HuH-7 (cell line): ENCODE measurements at places on chromosomes 1 and 21.
A peak's percentile ranks its signal among the peaks of the same experiment; 100 is the strongest.

- no peak for DNase-seq
These were observed 58.9 kb downstream of the DDX20 start for GRCh38 chr1:111814642-111815041.

DNA sequence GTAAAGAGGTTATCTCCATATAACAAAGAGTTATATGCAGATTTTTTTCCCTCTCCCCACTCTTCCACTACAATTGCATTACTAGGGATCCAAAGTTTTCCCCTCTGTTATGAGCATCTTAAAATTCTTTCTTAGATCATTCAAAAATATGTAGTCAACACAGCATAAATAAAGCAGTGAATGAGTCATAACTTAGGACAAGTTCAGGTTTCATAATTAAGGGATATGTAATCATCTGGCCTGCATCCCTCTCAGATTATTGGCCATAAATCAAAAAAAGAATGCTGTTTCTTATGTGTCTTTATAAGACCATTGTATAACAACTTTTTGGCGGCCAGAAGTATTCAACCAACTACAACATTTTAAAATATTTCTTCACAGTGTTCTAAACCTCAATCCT is 1526.1 kb downstream of the KCNT2 start:
- DNase-seq, result no peak

- DNase-seq, result no peak
These were observed 103.4 kb upstream of the KCNE2 start for GRCh38 chr21:34260277-34261008.

DNA sequence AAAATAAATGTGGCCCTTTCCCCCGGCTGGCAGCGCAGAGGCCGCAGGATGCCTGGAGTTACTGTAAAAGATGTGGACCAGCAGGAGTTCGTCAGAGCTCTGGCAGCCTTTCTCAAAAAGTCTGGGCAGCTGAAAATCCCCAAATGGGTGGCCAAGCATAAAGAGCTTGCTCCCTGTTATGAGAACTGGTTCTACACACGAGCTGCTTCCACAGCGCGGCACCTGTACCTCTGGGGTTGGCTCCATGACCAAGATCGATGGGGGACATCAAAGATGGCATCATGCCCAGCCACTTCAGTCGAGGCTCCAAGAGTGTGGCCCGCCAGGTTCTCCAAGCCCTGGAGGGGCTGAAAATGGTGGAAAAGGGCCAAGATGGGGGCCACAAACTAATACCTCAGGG is 95.9 kb downstream of the LRIG2 start:
- no peak for DNase-seq

DNA sequence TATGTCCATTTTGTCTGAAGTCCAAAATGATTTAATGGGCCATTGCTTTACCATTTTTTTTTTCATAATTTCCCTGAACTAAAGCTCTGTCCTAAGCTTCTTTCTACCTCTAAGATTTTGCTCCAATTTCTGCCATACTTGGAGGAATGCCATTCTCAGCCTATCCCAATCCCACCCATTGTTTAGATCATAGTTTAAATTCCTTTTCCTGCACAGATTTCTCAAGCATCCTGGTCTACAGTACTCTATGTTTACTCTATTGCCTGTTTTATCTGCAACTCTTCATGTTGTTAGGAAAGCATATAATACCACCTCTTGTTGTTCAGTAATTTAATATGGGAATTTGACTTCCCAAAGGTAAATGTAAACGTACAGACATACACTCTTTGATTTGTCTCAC is 30.8 kb downstream of the ADAMTS1 start:
- DNase-seq, result no peak

GRCh38 chr1:202806845-202807450 is 1.3 kb downstream of the KDM5B start:
- peak; percentile 43 for DNase-seq

DNA sequence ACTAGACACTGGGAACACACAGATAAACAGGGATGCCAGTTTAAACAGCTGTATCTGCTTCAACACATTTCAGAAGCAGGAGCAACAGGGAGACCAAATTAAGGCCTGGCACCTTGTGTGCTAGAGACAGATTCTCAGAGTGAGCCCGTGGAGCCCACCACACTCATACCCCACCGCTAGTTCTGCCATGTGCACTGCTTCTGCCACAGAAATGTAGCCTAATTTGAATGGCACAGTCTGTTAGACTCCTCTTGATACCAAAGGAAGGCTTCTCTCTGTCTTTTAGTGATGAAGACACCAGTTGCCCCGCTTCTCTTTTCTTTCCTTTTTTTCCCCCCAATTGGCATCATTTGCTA is 29.3 kb upstream of the ACP6 start:
- DNase-seq, result no peak

- DNase-seq, result no peak
These were observed 204.1 kb downstream of the GABPA start for GRCh38 chr21:25938658-25939395.

DNA sequence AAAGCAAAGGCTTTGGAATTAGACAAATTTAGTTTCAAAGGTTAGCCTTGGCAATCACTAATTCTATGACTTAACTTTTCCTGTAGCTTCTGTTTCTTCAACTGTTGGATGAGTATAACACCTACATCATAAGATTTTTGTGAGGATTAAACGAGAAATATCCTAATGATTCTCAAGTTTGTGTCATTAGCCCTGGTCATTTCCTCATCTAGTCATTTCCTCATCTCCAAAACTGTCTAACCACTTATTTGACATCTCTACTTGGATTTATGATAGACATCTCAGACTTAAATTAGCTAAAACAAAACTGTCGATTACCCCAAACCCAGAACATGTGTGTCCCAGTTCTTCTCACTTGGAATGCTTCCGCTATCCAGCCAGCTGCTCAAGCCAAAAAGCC is 80.2 kb upstream of the CHODL start:
- no peak for DNase-seq

GRCh38 chr1:54353959-54354358 is 52.2 kb downstream of the SSBP3 start:
- no peak for DNase-seq

DNA sequence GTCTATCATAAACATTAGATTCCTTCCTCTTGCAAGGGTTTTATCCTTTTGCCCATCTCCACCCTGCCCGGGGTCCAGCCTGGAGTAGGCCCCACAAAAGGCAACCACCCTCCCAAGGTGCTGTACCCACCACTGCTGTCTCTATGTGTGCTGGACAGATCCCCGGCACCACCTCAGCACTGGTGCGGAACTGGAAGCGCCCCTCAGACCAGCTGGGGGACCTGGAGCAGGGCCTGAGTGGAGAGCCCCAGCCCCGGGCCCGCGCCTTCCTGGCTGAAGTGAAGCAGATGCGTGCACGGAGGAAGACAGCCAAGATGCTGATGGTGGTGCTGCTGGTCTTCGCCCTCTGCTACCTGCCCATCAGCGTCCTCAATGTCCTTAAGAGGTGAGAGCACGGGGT is 5.9 kb downstream of the HCRTR1 start:
- DNase-seq, result no peak

GRCh38 chr1:20466273-20466672 is 19.7 kb downstream of the CAMK2N1 start:
- DNase-seq, result no peak

- DNase-seq, result no peak
These were observed 201.8 kb downstream of the KCNH1 start for GRCh38 chr1:210932104-210932503.

- DNase-seq, result no peak
These were observed 29.6 kb downstream of the KCNC4 start for GRCh38 chr1:110239441-110240430.

DNA sequence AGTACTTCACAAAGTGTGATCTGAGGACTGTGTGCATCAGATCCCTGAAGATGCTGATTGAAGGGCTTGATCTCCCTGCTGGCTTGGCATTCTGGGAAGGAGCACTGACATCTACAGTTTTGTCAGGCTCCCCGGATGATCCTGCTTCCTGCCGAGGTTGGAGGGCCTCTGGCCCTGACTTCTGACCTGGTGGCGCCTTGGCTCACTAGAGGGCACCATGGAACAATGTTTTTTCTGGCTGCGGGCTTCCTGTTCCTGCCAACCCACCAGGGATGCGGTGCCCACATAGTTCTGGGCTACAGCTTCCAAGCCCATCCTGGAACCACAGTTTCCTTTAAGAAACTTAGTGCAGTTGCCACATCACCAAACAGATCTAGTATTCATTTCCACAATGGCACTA is 38.8 kb upstream of the RASAL2 start:
- no peak for DNase-seq

DNA sequence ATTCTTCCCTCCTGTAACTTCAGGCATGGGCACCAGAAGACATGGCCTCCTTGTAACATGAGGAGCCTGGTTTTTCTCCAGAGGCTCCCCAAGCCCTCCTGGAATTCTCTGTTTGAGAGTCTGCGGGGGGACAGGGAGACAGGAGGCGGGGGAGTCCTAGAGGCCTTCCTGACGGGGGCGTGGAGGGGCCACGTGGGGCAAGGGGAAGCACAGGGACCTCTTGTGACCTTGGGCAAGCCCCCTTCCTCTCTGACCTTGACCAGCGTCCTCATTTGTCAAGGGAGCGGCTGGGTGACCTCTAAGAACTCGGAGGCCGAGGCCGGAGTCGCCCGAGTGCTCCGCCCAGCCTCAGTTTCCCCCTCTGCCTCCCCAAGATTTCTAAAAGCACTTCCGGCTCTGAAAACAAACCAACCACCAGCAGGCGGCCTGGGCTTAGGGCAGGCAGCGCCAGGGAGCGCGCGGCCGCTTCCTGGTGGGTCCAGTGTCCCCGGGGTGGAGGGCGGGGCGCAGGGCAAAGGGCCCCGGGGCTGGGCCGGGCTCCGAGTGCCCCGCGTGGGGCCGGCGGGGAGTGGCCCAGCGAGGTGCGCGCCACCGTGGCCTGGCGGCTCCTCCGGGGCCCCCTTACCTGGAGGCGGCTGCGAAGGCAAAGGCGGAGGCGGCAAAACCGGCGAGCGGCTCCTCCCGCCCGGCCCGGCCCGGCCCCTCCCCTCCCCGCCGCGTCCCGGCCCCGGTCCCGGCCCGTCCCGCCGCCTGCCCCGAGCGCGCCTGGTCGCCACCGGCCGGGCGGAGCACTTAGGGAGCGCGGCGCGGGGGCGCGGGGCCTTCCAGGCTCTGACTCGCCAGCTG is at the start of gene TMCO4:
TMCO4 (minus strand) TSS at position 687 of the 846 bp plus-strand sequence. CDS start 19,158 bp downstream, outside the sequence.
- DNase-seq, result peak; percentile 79

GRCh38 chr1:54995013-54995760 is 3.5 kb upstream of the BSND start:
- DNase-seq, result no peak

GRCh38 chr1:32001863-32002262 is 11.8 kb upstream of the KHDRBS1 start:
- DNase-seq, result no peak

GRCh38 chr1:79499541-79499940 is 493.0 kb upstream of the ADGRL4 start:
- DNase-seq, result peak; percentile 20

GRCh38 chr1:202067188-202067974 is 55.3 kb upstream of the GPR37L1 start:
- no peak for DNase-seq

- DNase-seq, result no peak
These were observed 4.3 kb downstream of the METTL13 start for GRCh38 chr1:171785766-171786165.

DNA sequence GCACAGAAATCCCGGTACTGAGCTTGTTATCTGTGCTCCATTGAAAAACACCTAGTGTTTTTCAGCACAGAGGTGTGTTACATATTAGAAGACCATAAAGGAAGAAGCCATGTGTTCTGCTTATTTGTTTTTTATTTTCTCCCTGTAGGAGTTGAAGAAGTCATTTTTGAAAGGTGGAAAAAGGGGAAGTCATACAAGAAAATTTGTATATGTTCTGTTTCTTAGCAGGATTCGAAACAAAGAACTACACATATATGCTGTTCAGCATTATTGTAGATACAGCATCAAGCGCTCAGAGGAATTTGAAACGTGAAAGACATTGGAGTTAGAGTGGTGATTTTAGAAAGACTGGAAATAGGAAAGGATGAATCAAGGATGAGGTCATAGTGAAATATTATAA is 345.3 kb upstream of the ADGRL2 start:
- DNase-seq, result no peak

- no peak for DNase-seq
These were observed 3.6 kb downstream of the ADGRL2 start for GRCh38 chr1:81804312-81804711.

GRCh38 chr1:169901115-169901514 is 7.4 kb upstream of the SCYL3 start:
- DNase-seq, result no peak

- DNase-seq, result no peak
These were observed 11.7 kb upstream of the UCK2 start for GRCh38 chr1:165815725-165816124.

GRCh38 chr1:239897458-239897857 is 194.2 kb upstream of the FMN2 start:
- DNase-seq, result no peak

DNA sequence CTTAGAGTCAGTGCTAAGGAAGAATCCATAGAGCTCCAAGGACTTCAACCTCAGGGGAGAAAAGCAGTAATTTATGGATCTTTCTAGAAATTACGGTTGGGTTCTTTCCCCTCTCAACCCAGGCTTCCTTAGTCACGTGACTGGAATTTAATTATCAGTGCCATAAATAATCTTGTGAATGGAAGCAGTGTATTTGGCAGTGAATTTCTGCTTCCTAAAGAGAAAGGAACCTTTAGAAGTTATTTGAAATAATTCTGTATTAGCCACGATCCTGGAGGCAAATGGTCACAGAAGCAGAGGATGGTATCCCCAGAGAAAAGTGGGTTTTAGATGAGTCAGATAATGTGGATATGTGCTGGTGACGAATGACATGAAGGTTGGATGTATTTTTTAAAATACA is 89.6 kb downstream of the NFIA start:
- DNase-seq, result no peak

DNA sequence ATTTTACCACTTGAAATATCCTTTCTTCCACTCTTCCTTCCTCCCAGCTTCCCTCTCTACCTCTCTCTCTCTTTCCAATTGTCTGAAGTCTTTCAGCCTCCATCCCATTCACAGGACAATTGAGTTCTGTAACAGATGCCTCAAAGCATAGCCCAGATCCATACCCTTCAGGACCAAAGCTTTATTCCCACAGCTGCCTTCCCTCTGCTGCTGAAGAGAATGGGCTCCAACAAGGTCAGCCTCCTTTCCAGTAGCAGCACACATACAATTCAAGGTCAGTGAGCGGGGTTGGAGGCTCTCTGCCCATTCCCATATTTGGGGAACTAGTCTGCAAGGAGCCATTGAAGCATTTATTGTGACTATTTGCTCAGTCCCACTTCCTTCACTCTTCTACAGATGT is 179.9 kb downstream of the DPYD start:
- no peak for DNase-seq

GRCh38 chr1:93701629-93702028 is 20.0 kb upstream of the BCAR3 start:
- DNase-seq, result no peak

GRCh38 chr1:13543451-13544220 is 29.8 kb upstream of the LRRC38 start:
- DNase-seq, result no peak

DNA sequence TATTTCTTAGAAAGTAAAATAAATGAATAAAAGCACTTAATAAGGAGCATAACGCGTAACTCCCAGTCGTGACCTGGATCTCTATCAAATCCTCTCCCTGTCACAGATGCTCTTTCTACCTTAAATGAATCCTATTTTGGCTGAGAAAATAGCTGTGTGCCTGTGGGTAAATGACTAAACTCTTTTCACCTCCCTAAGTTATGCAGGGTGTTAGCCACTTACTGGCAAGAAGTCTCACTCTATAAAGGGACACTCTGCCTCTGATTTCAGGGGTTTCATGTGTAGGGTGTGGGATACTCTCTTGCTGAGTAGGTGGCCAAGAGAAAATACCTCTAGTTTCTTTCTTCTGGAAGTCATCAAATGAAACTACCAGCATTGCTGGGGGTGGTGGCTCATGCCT is 24.3 kb upstream of the PPP1R15B start:
- DNase-seq, result no peak

GRCh38 chr1:207750631-207751305 is 1.1 kb upstream of the CD46 start:
- no peak for DNase-seq
